ENCODE measurements at places on chromosomes 5 and 9. TPM values are rescaled to one million over a fixed set of nuclear protein-coding genes. Genes with fewer than 3 reads are reported as not detected.

- no peak for DNase-seq
- H3K27me3 ChIP-seq: no peaks in the 10 kb centered on the region
- H3K27ac ChIP-seq: no peak overlapping the region
Observed at GRCh38 chr9:6068983-6069382, 53.6 kb upstream of the RANBP6 start.

DNA sequence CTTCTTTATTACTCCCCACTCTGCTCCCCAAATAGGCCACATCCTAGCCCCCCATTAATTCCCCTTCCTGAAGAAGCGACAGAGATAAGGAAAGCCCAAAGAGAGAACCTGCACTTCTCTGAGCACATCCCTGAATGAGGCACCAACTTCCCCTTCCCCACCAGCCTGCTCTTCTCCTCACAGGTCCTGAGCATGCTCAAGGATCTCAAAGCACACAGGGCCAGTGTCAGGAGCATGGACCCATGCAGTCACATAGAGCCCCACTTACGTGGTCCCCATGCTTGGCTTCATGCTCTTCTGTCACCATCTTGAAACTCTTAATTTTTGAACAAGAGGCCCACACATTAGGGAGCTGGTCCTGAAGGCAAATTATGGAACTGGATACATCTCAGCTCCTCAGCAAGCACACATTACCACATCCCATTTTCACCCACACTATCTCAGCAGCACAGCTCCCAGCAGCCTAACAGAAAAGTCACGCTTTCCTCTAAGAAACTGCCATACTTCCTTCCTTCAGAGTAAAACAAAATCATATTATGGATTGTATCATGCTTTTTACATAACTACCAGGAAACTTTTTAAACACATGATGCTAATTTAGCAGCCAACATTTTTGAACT is 99.8 kb downstream of the NFIB start:
- H3K36me3 ChIP-seq: no peaks in the 10 kb centered on the region
- peaks cover 7% of the 10 kb centered on the region for H3K4me1 ChIP-seq
- H3K27me3 ChIP-seq: no peaks in the 10 kb centered on the region

The TRPM3 gene
- total RNA-seq: 0.17 TPM

The BTNL3 gene
- total RNA-seq: 0.42 TPM

The GZMA gene
- 6.3 TPM for total RNA-seq

The OR5C1 gene
- total RNA-seq: not detected
